Myometrial cell (primary cell): ENCODE measurements at places on chromosomes 5 and 9. TPM values are rescaled to one million over a fixed set of nuclear protein-coding genes. Genes with fewer than 3 reads are reported as not detected.

MED10 gene
- total RNA-seq: 14.2 and 20.5 TPM in 2 replicates

NTRK2 gene
- not detected in 2 replicates for total RNA-seq

IFNA13 gene
- not detected in 2 replicates for total RNA-seq

SPINK7 gene
- not detected in 2 replicates for total RNA-seq

SPATA31C1 gene
- total RNA-seq: not detected in 2 replicates

PCDHA5 gene
- not detected in 2 replicates for total RNA-seq

SLC25A2 gene
- total RNA-seq: under 0.01 TPM in 1 of 2 replicates, not detected in the other

NPR3 gene
- total RNA-seq: 0.58 and 4.6 TPM in 2 replicates

CMYA5 gene
- 0.58 and 0.89 TPM in 2 replicates for total RNA-seq

PNPLA7 gene
- total RNA-seq: under 0.01 TPM in 1 of 2 replicates, not detected in the other

ZBTB6 gene
- total RNA-seq: 6.3 and 6.9 TPM in 2 replicates

GALNT12 gene
- 8.0 and 9.2 TPM in 2 replicates for total RNA-seq

MSX2 gene
- 0.53 TPM in 1 of 2 replicates, not detected in the other for total RNA-seq

CYLC2 gene
- not detected in 2 replicates for total RNA-seq

TGFBI gene
- 669 and 671 TPM in 2 replicates for total RNA-seq

CDX1 gene
- total RNA-seq: not detected in 2 replicates

KCNMB1 gene
- not detected in 2 replicates for total RNA-seq

EIF4EBP3 gene
- 0.53 and 3.5 TPM in 2 replicates for total RNA-seq

ANKRD18A gene
- not detected in 2 replicates for total RNA-seq

FOXD4L5 gene
- total RNA-seq: not detected in 2 replicates

DBH gene
- not detected in 2 replicates for total RNA-seq

AIF1L gene
- not detected in 2 replicates for total RNA-seq

LCN1 gene
- not detected in 2 replicates for total RNA-seq

GPRIN1 gene
- 4.3 and 5.3 TPM in 2 replicates for total RNA-seq

NR2F1-AS1 gene
- total RNA-seq: 11.2 and 12.1 TPM in 2 replicates

CDO1 gene
- total RNA-seq: 1.7 and 4.6 TPM in 2 replicates

TCF7 gene
- 2.6 and 3.0 TPM in 2 replicates for total RNA-seq

NUTM2G gene
- not detected in 2 replicates for total RNA-seq

PRLR gene
- total RNA-seq: 5.8 and 11.5 TPM in 2 replicates

DPH7 gene
- 17.6 and 18.3 TPM in 2 replicates for total RNA-seq

GPSM1 gene
- 69.5 and 81.3 TPM in 2 replicates for total RNA-seq

PPP6C gene
- total RNA-seq: 19.9 and 21.6 TPM in 2 replicates

LCP2 gene
- total RNA-seq: not detected in 2 replicates

ADCY2 gene
- not detected in 2 replicates for total RNA-seq

C5orf58 gene
- not detected in 2 replicates for total RNA-seq

DNAI1 gene
- under 0.01 TPM in 1 of 2 replicates, not detected in the other for total RNA-seq

NKD2 gene
- total RNA-seq: not detected in 2 replicates

SEMA6A gene
- not detected in 2 replicates for total RNA-seq

PIP5KL1 gene
- total RNA-seq: 0.71 and 1.2 TPM in 2 replicates

NFIB gene
- 5.8 and 6.1 TPM in 2 replicates for total RNA-seq

PCDHB3 gene
- 0.89 TPM in 1 of 2 replicates, not detected in the other for total RNA-seq

LCN2 gene
- total RNA-seq: not detected in 2 replicates

EPB41L4B gene
- 0.29 TPM in 1 of 2 replicates, not detected in the other for total RNA-seq

NIPAL4 gene
- total RNA-seq: under 0.01 TPM in 1 of 2 replicates, not detected in the other

PANK3 gene
- total RNA-seq: 18.5 and 25.2 TPM in 2 replicates

EIF4E1B gene
- not detected in 2 replicates for total RNA-seq

OR1B1 gene
- total RNA-seq: not detected in 2 replicates

FOXD4L3 gene
- not detected in 2 replicates for total RNA-seq

PFDN1 gene
- total RNA-seq: 144 and 154 TPM in 2 replicates

CKMT2 gene
- total RNA-seq: 0.29 and 0.35 TPM in 2 replicates

CATSPER3 gene
- under 0.01 TPM in 1 of 2 replicates, not detected in the other for total RNA-seq

LMX1B gene
- not detected in 2 replicates for total RNA-seq

GDA gene
- 0.18 TPM in 1 of 2 replicates, not detected in the other for total RNA-seq

TXN gene
- 357 and 379 TPM in 2 replicates for total RNA-seq

C6 gene
- not detected in 2 replicates for total RNA-seq

TRMT10B gene
- 2.6 and 3.9 TPM in 2 replicates for total RNA-seq

ITK gene
- not detected in 2 replicates for total RNA-seq

RANBP17 gene
- total RNA-seq: 7.2 and 30.7 TPM in 2 replicates
